Frontal cortex (tissue), 4 donors: ENCODE measurements at places on chromosomes 6 and 20. TPM values are rescaled to one million over a fixed set of nuclear protein-coding genes. Genes with fewer than 3 reads are reported as not detected.
A peak's percentile ranks its signal among the peaks of the same experiment; 100 is the strongest.

Gene TRERF1
- 2.9 TPM for total RNA-seq

Gene ZNF391
- total RNA-seq, result 2.9 TPM

Gene TSPO2
- total RNA-seq, result 0.82 TPM

Gene ZSCAN23
- total RNA-seq, result 11.0 TPM

Gene COQ3
- 11.8 TPM for total RNA-seq

Gene KCNB1
- 5.7 TPM for total RNA-seq

Gene ABCF1
- total RNA-seq, result 18.8 TPM

Gene PSORS1C1
- total RNA-seq, result not detected

Gene DPPA5
- total RNA-seq, result not detected

DNA sequence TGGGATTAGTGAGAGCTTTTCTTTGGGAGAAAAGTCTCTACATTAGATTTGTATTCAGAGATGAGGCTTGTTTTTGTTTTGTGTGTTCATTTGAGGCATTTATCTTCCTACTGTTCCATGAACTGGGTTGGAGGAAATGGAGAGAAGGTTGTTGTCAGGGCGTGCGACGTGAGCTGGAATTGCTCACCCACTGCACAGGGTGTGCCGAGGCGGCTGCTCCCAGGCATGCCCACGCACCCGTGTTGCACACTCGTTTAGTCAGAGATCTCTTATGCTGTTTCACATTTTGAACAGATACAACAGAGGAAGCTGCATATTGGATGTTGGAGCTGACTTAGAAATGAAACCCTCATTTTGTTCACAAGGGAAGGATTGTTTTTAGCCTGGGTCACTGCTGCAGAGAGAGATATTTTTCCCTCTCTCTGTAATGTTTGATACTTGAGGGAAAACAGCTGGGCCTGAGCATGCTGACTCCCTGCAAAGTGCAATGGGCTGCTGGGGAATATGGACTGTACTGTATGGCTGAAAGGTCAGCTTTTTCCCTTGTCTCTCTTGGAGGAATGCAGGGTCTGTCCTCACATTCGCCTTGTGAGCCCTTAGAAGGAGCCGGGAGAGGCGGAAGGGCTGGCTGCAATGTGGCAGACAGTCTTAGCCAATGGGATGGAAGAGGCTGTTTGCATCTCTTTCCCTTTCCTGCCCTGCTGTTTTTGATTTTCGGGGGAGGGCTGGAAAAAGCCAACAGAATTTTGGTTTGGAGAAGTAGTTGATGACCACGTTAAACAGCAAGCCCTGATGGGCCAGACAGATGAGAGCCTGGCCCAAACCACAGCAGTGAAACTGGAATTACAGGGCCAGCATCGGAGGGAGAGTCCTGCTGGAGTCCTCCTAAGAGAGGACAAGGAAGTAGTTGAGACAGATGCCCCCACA is 170.8 kb downstream of the SASH1 start:
- DNase-seq, result no peak

- DNase-seq, result no peak
These were observed 58.7 kb downstream of the EPB41L2 start for GRCh38 chr6:131004387-131004755.

- DNase-seq, result no peak
These were observed 27.4 kb upstream of the RREB1 start for GRCh38 chr6:7080311-7080710.

DNA sequence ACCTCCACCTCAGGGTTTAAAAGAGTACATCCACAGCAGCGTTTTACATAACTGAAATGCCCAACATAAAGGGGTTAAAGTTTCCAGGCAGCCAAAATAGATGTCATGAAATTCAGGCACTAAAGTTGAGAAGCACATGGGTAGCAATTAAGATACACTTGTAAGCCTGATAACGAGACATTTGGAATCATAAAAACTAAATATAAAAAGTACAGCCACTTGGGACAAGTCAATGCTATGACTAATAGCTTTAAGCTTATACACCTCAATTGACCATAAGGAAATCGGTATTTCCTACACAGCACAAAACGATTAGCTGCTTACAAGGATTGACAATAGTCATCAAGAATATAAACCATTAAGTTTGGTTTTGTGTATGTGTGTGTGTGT is 11.8 kb downstream of the LOC128125822 start:
- no peak for DNase-seq

DNA sequence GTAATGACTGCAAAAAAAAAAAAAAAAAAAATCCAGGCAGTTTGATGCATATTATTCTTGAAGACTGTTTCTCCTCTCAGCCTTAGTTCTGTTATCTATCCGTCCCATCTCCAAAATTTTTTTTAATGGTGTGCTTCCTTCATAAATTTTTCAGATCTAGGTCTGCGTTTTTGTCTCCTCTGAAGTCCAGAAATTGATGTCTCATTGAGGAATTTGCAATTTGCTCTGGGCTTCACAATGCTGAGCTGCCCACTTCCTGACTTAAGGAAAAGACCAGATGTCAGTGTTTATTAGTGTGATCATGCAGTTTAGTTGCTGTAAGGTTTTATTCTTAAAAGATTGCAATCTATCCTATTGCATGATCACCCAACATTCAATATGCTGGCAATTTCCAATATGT is 297.6 kb downstream of the ZNF217 start:
- DNase-seq, result no peak

GRCh38 chr6:133896344-133896721 is 7.4 kb downstream of the TCF21 start:
- DNase-seq, result no peak

DNA sequence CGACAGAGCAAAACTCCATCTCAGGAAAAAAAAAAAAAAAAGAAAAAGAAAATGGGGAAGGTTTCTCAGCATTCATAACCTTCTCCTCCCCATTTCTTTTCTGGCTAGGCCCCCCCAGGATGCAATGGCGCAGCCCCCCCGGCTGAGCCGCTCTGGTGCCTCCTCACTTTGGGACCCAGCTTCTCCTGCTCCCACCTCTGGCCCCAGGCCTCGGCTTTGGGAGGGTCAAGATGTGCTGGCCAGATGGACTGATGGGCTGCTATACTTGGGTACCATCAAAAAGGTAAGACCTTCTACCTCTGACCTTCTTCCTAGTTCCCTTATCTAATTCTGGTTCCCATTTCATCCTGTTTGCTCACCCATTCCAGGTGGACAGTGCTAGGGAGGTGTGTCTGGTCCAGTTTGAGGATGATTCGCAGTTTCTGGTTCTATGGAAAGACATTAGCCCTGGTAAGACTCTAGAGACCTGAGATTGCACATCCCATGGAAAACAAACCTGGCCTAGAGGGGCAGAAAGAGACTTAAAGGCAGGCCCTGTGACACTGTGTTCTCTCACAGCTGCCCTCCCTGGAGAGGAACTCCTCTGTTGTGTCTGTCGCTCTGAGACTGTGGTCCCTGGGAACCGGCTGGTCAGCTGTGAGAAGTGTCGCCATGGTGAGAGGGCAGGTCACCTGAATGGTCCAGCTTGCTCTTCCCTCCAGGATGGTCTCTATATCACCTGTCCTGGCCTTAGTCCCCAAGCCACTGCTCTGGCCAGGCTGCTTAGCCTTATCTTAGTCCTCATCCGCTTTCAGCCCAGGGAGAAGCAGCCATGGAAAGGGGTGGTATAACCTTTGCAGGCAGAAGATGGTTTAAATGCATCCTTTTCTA is 1.6 kb downstream of the PHF1 start:
- DNase-seq, result no peak

DNA sequence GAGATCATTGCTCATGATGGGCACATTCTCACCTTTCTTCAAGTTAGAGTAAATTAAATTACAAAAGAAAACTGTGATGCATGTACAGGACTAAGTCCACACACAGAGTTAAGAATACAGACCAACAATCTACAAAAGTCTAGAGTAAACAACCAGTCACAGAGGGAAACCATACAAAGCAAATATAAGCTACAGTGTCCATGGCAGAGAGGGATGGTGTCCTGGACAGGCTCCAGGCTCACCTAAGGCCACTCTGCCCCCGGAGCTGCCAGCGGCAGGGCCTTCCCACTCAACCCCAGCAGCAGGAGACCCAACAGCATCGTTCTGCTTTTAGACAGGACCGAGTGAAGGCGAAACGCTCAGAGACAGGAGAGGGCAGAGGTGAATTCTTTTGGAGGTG is 16.0 kb downstream of the PDE10A start:
- DNase-seq, result no peak

DNA sequence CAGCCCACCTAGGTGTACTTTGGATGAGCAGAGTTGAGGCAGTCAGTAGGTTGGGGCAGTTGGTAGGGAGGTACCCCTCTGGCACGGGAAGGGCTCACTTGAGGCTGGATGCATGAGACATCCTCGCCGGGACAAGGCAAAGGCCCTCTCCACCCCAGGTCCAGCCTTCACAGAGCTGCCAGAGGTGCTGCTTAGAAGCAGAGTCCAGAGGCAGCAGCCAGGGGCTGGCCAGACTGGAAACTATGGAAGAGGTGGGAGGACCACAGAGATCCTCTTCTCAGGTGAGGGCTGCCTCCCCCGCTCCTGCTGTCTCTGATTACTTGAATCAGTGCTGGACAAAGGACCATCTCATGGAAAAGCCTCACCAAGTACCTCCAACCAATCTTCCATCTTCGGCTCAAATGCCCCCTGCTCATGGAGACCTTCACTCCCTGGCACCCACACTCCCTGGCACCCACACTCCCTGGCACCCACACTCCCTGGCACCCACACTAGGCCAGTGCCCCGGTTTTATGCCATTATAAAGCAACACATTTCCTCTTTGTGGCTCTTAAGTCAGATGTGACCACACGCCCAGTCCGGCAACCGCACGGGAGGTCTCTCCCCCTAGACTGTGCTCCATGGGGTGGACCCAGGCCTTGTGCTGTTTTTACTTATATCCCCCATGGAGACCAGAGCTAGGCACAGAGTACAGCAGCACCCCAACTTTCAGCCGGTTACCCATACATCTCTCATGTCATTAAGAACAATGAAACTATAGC is 100.1 kb downstream of the YTHDF1 start:
- DNase-seq, result no peak

DNA sequence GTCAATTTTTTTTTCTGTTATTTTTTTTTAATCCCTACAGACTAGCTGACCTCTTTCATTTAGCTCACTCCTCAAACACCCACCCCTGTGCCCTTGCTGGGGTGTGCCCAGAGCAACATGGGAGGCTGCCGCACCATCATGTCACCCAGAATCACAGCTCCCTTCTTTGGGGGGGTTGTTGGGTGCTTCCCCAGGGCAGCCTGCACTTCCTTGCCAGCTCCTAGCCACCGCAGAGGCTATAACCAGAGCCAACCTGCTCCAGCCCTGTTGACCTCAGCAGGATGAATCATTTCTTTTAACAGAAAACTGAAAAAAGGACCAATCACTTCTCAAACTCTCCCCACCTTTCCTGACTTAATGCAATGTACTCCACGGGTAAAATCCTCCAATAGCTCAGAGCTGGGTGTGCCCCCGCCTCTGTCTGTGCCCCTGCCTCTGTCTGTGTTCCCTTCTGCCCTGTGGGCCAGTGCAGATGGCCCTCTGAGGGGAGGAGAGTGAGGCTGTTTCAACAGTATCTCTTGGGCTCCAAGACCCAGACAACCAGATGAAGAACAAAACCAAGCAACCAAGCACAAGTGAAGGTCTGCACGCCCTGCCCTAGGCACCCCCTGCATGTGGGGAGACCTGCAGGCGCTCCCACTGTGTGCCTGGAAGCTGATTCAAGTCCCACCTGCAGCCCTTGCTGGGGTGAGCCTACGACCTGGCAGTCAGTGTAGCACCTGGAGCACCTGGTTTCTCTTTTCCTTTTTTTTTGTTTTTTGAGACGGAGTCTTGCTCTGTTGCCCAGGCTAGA is 67.7 kb downstream of the PYGB start:
- DNase-seq, result no peak

DNA sequence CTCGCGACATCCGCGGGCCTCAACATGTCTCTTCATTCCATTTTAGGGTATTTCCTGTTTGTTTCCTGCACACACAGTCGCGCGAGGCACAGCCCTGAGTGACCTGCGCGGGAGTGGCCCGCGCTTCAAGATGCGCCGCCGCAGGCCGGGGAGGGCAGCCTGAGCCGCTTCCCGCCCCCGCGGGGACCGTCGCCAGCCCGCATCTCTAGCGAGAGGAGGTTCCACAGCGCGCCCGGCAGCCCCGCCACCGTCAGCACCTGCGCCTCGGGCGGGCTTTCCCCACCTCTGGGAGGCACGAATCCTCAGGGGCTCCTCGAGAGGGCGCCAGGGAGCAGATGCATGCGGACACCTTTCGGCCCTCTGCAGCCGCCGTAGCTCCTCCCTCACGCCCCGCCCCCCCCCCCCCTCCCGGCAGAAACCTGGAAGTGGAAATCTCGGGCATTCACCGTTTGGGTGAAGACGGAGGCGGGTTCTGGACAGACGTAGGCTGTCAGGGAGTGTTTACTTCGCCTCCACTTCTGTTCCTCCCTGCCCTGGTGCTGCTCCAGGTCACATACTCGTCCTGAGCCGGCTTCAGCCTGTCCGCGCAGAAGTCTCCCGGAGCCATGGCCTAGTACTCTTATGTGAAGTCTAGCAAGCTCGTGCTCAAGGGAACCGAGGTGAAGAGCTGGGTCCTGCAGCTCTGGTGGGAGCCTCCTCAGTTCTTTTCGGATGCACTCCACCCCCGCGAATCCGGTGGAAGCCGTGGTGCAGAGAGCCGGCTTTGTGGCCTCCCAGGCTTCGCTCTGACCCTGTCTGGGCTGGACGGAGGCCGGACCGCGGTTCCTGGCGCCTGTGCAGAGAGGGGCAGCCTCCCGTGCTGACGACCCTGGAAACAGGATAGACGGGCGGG is 880.5 kb upstream of the DEFB115 start:
- peak; percentile 33 for DNase-seq

- no peak for DNase-seq
These were observed 2.0 kb upstream of the SMOC2 start for GRCh38 chr6:168438783-168439520.

- no peak for DNase-seq
These were observed 221.9 kb downstream of the ADGRG6 start for GRCh38 chr6:142523515-142524375.

- DNase-seq, result peak; percentile 99
These were observed 339 bp upstream of the GMEB2 start for GRCh38 chr20:63627129-63627750.

- DNase-seq, result no peak
These were observed 223.2 kb downstream of the SYNDIG1 start for GRCh38 chr20:24692446-24693200.

DNA sequence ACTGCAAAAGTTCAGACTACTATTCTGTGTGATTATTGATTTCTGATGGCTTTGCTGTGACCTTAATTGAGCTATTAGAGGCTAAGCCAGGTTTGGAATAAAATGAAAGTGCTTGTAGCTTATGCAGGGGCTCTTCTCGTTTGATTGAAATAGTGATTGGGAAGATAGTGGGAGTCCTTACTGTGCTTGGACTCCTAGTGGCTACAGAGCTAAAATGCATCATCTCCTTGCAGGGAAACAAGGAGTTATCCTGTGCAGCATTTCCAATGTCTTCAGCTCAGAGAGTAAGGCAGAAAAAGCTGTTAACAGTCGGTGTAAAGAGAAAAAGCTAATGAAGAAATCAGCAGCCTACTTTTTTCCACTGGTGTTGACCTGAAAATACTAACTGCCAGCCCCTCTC is 173.5 kb downstream of the SLC35F1 start:
- DNase-seq, result no peak
